ENCODE measurements at places on chromosomes 3 and 15.

- no peak for DNase-seq
Measured at GRCh38 chr3:155372281-155372680, 78.8 kb upstream of the STRIT1 start.

DNA sequence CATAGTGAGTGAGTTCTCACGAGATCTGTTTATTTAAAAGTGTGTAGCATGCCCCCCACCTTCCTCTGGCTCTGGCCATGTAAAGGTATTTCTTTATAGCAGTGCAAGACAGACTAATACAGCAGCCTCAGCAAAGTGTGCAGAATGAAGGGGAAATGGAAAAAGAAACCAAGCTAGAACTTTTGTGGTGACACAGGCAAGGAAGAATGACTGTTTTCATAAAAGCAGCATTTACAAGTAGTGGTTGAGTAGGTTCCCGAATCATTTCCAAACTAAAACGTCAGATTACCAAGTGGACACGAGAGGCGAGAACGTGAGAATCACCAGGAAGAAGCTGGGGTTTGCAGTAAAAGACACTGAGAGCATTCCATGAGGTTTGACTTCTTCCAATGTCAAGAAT is 100.2 kb upstream of the AKAP13 start:
- DNase-seq, result no peak

DNA sequence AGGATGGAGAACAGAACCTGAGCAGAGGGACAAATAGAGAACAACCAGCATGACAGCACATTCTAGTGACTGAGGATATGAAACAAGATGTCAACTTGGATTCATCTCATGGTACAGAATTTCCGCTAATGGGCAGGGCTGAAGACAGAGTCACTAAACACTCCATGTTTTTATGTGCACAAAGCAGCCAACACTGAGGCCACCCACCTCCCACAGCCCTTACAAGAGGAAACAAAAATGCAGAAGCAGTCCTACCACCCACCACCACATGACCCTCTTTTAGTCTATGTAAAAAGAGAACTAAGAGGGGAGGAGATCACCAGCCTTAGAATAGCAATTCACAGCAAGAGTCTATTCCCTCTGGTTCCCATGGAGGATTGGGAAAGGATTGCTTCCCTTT is 131.4 kb upstream of the UBE2E2 start:
- no peak for DNase-seq

DNA sequence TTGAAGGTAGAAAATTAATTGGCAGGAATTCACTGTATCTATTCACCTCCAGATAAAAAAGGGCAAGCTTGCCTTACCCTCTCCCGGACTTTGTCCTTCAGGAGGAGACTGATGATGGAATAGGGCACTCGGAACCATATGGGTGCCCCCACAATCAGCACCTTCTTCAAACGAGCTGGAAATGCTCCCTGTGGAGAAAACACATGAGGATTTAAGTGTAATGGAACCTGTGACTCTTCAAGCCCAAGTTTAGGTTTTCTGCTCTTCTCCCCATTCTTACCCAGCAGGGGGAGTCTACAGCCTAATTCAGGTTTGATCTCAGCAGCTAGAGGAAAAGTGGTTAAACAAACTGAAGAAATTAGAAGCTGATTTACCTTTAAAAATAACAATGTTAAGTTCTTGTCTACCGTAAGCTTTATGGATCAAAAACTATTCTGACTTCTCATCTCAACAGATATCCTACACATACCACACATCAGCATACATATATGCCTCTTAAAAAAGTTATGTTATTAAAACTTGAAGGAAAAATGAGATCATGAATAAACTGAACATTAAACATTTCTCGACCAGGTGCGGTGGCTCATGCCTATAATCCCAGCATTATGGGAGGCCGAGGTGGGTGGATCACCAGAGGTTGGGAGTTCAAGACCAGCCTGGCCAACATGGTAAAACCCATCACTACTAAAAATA is 57.5 kb upstream of the SIN3A start:
- no peak for DNase-seq

GRCh38 chr15:89777782-89778380 is 1.7 kb downstream of the MESP2 start:
- DNase-seq, result no peak

GRCh38 chr3:10781981-10782380 is 34.0 kb upstream of the SLC6A11 start:
- DNase-seq, result no peak
